ENCODE measurements at places on chromosomes 2 and 18.

DNA sequence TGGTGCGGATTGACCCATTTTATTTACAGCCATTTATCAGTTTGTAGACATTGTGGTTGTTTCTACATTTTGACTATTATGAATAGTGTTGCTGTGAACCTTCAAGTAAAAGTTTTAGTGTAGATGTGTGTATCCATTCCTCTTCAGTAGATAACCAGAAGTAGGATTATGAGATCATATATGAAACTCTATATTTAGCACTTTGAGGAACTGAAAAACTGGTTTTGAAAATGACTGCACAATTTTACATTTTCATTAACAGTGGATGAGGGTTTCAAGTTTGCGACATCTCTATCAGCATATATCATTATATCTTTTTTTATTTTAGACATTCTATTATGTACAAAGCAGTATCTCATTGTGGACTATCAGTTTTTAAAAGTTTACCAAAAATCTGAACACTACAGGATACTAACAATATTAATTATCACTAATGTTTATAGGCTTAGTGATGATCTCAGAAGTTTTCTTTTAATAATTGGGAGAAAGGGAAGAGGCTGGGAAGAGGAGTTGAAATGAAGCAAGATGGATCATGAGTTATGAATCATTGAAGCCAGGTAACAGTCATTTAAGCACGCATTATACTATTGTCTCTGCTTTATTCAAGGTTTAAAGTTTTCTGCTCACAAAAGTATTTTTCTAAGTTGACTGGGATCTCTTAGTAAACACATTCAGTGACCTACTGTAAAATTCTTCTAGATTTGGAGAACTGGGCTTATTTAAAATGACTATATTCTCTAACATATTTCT, 329.0 kb upstream of the LRATD1 start:
- no peak for DNase-seq

GRCh38 chr2:14872779-14873325, 240.3 kb downstream of the LRATD1 start:
- no peak for DNase-seq

- DNase-seq = no peak
Measured at GRCh38 chr2:187390891-187391290, 57.2 kb downstream of the CALCRL start.

DNA sequence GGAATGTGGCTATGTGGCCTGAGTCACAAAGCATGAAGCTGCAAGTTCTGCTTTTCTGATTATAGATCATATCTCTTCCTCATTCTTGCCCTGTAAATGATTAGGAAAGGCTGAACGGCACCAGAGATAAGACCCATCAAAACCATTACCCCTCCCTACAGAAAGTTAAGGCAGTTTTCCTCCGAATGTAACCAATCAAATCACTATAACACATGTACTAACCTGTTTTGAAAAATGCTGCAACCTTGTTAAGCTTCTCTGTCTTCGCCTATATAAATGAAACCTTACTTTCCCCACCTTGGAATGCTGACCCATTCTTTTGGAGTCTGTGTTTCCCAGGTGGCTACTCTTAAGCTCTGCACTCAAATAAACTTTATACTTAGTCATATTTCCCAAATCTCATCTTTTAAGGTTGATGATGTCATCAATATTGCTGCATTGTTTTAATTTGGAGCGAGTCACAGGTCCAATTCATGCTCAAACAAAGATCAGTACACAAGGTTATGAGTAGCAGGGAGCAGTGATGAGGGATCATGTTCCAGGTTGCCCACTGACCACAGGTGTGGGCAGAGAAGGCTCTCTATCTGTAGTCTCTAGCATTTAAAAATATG, 662.3 kb downstream of the IRS1 start:
- no peak for DNase-seq

DNA sequence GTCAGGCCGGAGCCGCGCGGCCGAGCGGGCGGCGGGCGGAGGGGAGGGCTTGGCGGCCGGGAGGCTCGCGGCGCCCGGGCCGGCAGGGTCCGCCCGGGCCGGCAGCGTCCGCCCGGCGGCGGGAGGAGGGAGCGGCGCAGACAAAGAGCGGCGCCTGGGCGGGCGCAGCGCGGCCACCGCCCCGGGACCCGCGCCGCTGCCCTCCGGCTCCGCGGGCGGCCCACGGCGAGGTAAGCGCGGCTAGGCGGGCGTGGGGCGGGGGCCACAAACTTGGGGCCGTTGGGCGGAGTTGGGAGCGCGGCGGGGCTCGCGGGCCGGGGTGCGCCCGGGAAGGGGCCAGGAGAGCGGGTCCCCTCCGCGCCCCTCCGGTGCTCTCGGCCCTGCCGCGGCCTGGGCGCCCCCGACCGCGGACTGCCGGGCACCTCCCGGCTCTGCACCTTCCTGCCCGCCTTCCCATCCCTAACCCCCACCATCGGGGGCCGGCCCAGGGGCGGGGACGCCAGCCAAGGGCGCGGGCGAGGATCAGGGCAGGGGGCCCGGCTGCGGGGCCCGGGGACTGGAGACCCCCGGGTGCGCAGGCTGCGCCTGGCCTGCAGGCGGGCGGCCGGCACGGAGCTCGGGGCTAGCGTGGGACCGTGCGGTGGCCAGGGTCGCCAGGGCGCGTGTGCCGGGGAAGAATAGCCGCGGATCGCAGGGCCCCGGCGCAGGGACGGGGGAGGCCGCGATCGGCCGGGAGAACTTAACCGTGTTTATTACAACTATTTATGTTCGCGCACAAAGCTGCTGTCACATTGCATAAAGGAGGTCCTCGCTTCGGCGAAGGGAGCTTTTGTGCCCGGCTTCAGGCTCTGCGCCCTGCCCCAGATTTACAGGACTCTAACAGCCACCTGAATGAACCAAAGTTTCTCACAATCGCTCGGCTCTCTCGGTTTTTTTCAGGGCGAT, at the start of gene NCK2:
NCK2 (plus strand) TSS at position 4 of the 945 bp plus-strand sequence. CDS start 110,152 bp downstream, outside the sequence.
- DNase-seq = no peak

GRCh38 chr2:7567646-7568045, 650.4 kb downstream of the RNF144A start:
- no peak for DNase-seq

DNA sequence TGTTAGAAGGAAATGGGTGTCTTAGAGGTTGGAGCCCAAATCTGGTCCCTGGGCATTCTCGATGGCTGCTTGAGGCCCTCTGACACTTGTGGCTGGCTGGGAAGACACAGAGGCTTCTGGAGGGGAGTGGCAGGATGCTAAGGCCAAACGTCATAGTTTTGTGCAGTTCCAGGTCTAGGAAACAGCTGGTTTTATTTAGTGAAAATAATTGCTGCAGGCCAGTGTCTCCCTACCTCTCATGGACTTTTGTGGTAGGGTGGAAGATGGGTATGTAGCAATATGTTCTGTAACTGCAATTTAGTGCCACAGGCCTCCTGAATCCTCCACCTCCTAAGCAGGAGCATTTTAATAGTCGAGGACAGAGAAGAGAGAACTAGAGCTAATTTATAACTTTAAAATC, 32.2 kb upstream of the SPRED2 start:
- no peak for DNase-seq

GRCh38 chr2:84526562-84526961, 10.3 kb downstream of the DNAH6 start:
- no peak for DNase-seq

DNA sequence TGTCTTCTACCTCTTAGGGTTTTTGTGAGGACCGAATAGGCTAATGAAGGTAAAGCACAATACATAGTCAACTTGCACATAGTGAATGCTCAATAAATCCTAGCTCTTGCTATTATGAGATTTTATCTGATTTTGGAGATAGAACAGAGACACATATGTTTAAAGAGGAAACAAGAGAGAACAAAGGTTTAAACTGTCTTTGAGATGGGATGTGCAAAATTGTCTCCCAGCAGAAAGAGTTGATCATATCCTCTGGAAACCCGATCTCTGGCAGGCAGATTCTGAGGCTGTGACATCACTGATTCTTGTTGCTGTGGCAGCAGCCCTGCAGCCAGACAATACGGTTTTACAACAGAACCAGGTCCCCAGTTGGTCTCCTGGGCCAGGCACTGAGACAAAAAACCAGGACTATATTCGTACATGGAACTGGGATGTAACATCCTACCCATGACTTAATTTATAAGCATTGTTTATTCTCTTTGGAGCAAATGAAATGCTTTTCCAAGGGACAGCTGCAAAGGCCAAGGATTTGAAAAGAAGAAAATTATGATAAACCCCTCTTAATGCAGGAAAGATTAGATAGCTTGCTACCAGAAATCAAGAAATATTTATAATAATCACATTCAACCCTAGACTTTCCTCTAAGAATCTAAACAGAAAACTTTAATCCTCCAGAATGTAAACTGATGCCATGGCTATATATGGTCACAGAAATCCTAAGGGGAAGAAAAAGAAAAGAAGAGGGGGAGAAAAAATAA, 80.2 kb downstream of the SLC8A1 start:
- no peak for DNase-seq

- DNase-seq = no peak
Measured at GRCh38 chr2:85237849-85238565, 89.8 kb downstream of the TGOLN2 start.

GRCh38 chr2:8253781-8254180, 428.1 kb upstream of the ID2 start:
- no peak for DNase-seq

All from GM18507 (cell line).